Esophagus muscularis mucosa (tissue), 4 donors: ENCODE measurements at places on chromosomes 4 and X.

DNA sequence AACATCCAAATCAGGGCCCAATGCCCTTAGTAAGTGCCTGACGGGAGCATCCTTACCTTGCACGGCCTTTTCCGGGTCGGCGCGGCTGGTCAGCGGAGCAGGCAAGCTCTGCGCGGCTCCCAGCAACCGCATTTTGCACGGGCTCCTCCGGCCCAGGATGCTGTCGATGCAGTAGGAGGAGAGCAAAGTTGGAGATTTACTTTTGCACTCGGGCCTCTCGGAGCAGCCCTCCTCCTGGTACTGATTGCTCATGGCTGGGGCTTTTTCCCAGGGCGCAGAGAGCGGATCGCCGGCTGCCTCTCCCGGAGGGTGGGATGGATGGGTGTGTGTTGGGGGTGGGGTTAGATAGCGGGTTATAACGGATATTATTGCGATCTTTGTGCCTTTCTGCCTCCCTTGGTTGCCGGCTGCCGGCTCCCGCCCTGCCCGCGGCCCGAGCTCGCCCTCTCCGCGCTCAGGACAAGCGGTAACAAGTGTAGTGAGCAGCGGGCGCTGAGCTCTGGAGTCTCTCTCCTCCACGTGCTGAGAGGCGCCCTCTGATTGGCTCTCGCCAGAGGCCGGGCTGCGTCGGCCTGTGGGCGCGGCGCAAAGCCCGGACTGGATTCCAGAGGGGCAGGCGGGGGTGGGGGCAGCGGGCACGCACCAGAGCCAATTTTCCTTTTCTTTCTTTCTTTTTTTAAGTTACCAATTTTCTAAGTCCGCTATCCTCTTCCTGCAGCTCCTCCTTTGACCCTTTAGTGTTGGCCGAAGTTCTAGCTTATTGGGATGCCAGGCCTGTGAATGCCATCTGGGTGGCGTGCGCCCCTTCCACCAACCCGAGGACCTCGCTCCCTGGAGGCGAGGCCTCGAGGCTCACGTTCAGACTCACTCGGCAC is at the start of gene ARX:
Gene ARX (minus strand): TSS at position 480 of the 875 bp plus-strand sequence. CDS start 228 bp downstream, at position 252.
- DNase-seq: no peak

DNA sequence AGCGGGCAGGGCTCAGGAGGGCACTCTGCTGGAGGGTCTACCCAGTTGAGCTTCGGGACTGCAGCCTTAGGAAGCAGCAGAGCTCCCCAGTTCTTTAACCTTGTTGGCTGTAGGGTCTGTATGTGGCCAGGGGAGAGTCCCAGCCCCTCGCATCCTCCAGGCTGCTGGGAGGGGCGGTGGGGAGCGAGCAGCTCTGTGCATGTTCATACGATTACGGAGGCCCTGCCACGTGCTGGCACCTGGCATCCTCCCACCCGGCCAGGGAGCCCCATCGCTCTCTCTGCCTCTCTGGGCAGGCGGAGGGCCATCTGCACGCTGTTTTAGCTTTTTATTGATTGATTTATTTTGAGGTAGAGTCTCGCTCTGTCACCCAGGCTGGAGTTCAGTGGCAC is 21.2 kb downstream of the NSG1 start:
- DNase-seq: no peak

DNA sequence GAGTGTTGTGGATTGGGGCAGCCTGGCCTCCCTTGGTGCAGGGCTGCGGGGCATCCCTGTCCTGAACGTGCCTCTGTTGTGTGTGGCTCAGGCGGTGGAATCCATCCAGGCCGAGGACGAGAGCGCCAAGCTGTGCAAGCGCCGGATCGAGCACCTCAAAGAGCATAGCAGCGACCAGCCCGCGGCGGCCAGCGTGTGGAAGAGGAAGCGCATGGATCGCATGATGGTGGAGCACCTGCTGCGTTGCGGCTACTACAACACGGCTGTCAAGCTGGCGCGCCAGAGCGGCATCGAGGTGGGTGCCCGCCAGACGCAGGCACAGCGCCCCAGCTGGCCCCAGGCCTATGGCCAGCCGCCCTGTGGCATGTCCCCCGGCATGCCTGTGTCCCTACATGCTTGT is 25.6 kb downstream of the MAEA start:
- DNase-seq: no peak

GRCh38 chr4:155889031-155889793 is 14.3 kb upstream of the TDO2 start:
- no peak for DNase-seq

DNA sequence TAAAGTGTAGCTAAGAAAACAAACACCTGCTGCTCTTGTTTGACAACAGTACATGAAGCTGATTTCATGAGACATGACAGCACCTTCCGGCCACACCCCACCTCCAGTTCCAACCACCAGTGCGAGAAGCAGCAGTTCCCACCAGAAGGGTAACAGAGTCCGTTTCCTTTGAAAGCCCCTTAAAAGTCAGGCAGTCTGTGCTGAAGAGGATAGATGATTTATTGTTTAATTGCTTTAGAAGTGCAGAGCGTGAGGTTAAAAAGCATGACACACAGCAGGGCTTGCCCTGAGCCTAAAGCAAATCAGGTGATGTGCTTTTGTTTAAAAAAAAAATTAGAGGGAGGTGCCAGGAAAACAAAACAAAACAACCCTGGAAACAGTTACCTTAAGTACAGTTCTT is 82.6 kb downstream of the HADH start:
- no peak for DNase-seq

- no peak for DNase-seq
These were observed 31.1 kb upstream of the CYLC1 start for GRCh38 chrX:83829874-83830273.

GRCh38 chr4:185535612-185536410 is 504 bp upstream of the PDLIM3 start:
- peak; percentile 86 for DNase-seq

DNA sequence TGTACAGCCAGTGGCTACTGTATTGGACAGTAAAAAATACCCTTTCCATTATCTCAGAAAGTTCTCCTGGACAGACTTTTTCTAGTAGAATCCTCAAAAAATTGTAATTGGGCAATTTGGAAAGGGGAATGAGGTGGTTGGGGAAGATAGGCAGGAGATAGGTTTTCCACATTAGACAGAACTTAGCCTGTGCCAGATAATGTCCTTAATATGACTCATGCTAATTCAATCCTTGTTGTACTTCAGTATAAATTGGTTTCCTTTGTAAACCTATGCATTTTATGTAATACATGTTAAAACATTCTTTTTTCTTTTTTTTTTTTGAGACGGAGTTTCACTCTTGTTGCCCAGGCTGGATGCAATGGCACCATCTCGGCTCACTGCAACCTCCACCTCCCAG is 8.9 kb downstream of the EIF4E start:
- DNase-seq: no peak

DNA sequence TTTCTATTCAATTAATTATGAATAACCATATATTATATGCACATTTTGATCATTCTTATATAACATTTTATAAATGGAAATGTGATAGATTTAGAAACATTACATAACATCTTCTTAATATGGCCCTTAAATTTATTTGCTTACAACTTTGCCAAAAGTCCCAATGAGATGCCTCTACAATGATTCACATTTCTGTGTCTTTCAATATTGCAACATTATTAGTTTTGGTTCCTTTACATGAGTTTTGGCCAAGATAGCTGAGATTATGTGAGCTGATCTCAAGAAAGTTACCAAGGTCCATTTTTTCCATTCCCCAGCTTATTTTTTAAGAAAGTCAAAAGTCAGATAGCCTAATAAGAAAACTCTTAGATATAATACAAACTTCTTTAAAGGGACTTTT is 361.2 kb downstream of the PCDH7 start:
- DNase-seq: no peak

DNA sequence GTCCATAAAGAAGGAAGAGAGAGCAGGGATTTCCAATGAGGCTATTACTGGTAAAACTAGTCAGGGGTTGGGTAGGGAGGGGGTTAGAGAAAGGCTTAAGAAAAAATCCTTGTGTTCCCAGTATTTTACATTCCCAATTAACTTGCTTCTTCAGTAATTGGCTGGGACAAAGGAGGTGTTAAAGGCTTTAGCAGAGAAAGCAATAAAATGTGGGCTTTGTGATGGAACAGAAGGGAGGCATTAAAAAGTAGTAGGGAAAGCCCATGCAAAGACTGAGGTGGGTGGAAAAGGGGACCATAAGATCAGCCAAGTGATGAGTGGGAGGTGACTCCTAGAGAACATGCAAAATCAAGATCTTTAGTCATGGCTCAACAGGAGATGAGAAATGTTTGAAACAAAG is 1467.2 kb downstream of the RPA4 start:
- no peak for DNase-seq

DNA sequence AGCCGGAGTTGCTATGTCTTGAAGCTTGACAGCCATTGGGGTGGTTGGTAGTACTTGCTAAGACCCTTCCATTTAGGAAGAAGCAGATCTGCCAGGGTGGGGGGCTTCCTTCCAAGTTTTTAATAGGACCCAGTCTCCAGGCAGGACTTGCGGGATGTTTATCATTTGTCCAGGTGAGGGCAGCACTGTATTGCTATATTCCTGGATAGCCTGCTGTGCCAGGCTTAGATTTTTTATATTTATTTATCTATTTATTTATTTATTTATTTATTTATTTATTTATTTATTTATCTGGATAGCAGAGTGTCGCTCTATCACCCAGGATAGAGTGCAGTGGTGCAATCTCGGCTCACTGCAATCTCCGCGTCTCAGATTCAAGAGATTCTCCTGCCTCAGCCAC is 87.4 kb upstream of the CT45A1 start:
- no peak for DNase-seq

DNA sequence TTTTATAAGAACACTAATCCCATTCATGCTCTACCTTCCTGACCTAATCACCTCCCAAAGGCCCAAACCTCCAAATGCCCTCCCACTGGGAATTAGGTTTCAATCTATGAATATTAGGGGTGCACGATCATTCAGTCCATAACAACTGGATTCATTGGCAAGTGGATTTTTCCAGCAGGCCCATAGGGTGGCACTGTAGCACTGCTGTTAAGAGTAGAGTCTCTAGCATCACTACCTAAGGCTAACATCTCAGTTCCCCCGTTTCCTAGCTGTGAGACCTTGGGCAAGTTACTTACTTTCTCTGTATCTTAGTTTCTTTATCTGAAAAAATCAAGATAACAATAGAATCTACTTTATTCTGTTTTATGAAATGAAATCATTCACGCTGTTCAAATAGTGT is 315.8 kb downstream of the STIM2 start:
- DNase-seq: no peak

GRCh38 chr4:112861691-112862674 is 187.5 kb upstream of the ANK2 start:
- DNase-seq: no peak

DNA sequence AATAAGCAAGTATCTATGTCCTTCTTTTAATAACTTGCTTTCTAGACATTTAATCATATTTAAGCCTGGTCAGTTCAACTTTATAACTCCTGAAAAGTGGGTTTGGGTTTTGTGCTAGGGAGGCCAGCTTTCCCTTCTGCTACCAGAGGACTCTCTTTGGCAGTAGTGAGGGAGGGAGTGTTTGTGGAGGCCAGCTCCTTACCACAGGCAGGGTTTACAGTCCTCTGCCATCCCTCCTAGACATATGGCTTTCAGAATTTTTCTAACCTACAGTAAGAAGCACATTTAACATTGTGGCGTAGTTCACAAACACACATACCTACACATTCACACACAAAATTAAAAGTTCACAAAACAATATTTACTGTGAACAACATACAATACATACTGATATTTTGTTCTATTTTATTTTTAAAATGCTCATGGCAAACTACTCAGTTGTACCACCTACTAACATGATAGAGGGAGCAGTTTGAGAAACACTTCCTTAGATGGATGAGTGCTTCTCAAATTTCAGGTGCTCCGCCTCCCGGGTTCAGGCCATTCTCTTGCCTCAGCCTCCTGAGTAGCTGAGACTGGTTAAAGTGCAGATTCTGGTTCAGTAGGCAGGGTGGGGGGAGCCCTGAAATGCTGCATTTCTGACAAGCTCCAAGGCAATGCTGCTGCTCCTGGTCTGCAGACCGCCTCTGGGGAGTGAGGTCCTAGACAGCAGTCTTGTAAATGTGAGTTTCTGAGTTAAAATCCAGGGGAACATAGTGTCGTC is 86.7 kb downstream of the PTTG2 start:
- no peak for DNase-seq

GRCh38 chr4:25013756-25014661 is 16.7 kb downstream of the LGI2 start:
- DNase-seq: no peak

GRCh38 chr4:121255986-121256750 is 92.0 kb upstream of the TNIP3 start:
- DNase-seq: no peak

- DNase-seq: no peak
These were observed 98.6 kb upstream of the SCML1 start for GRCh38 chrX:17638731-17639130.

DNA sequence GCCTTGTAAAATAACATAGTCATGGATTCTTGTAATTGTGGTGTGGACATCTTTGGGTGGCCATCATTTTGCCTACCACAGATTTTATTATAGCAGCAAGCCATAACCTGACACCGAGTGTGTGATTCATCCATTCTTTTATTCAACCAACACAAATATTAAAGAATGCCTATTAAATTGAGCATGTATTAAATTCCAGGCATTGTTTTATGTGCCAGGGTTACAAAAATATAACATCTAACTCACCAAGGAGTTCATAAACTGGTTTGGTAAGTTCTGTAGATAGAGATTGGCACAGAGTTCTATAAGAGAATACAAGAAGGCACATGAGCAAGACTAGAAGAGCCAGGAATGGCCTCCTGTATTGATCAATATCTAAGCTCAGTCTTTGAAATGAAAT is 18.0 kb downstream of the NBDY start:
- no peak for DNase-seq

DNA sequence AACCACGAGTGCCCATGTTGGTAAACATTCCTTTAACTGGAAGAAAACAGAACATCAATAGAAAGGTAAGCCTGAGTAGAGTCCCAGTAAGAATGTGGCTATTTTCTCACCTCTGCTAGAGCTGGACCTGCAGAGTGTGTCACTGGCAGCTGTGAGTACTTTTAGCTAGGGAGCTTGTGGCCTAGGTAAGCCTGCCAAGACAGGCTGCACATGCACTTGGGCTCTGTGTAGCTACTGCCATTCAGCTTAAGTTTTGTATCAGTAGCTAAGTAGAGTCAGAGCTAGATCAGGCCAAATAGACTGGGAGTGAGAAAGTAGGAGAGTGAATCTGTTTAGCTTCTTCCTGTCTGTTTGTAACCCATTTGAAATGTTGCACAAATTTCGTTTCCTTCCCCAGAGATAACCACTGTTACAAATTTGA is 35.3 kb downstream of the RBPJ start:
- DNase-seq: no peak

DNA sequence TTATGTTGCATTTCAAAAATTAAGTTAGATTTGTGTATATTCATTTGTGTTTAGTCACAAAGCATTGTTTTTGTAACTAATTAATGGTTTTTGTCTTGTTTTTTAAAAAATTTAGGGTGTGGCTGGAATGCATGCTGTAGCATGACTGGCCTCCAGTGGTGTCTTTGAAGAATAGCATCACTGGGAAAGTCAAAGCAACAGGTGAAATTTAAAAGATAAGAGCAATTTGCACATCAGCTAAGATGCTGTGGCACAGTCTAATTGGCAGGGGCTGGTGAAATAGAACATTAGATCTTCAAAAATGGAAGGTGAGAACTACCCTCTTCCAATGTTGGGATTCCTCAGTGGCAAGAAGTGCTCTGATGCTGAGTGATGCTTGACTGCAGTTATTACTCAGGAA is 45.3 kb downstream of the ANK2 start:
- DNase-seq: no peak
